ENCODE measurements at places on chromosomes 1 and 21.

GRCh38 chr1:44168520-44169098, 27.2 kb upstream of the KLF18 start:
- no peak for DNase-seq

- DNase-seq: no peak
Measured at GRCh38 chr1:34682452-34683223, 72.2 kb upstream of the GJB5 start.

DNA sequence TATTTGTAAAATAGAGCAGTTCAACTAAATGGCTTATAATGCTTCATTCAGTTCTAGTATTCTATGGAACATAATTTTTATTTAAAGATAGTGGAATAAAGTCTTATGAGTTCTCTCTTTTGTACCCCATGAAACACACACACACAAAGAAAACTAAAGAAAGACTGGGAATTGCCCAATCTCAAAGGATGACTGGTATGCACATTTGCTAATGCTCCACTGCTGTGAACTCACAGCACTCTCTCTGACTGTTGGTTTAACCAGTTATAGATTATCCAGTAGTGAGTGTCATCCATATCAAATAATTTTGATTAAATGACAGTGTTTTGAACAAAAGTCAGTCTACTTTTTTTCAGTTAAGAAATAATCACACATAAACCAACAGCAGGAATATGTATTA, 1082.4 kb upstream of the B3GALT2 start:
- no peak for DNase-seq

- no peak for DNase-seq
Measured at GRCh38 chr1:38244218-38244845, 197.7 kb upstream of the POU3F1 start.

- no peak for DNase-seq
Measured at GRCh38 chr1:200729863-200730262, 8.8 kb upstream of the CAMSAP2 start.

GRCh38 chr1:167052389-167052788, 37.8 kb downstream of the GPA33 start:
- DNase-seq: no peak

GRCh38 chr1:65449214-65449823, 28.9 kb downstream of the LEPR start:
- no peak for DNase-seq

DNA sequence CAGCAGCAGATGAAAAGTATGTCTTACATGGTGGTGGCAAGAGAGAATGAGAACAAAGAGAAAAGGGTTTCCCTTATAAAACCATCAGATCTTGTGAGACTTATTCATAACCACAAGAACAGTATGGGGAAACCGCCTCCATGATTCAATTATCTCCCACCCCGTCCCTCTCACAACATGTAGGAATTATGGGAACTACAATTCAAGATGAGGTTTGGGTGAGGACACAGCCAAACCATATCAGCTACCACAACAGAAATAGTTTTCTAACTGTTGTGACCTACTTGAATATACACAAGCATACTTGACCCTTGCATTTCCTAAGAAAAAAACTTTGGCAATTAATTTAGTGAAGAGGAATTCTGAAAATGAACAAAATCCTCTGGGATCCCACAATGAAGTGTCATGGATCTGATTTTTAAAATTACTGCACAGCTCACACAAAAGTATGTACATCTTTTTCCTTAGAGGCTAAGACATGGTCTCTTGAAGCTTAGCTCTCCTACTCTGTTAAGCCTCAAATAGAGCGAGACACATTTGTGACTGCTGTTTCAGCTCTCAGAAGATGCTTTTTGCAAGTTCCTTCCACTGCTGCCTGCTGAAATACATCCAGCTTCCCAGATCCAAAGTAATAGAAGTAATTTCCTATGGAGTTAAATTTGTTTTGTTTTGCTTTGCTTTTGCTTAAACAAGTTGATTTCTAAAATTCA, 265.8 kb downstream of the DPYD start:
- DNase-seq: no peak

- no peak for DNase-seq
Measured at GRCh38 chr1:211886551-211886950, 56.0 kb upstream of the LPGAT1 start.

GRCh38 chr1:158290321-158290844, 660 bp downstream of the CD1C start:
- no peak for DNase-seq

GRCh38 chr1:66943361-66943969, 18.7 kb downstream of the MIER1 start:
- DNase-seq: no peak

- DNase-seq: no peak
Measured at GRCh38 chr1:57164584-57164983, 198.8 kb upstream of the C8B start.

- DNase-seq: no peak
Measured at GRCh38 chr1:16628361-16629111, 15.2 kb upstream of the NBPF1 start.

DNA sequence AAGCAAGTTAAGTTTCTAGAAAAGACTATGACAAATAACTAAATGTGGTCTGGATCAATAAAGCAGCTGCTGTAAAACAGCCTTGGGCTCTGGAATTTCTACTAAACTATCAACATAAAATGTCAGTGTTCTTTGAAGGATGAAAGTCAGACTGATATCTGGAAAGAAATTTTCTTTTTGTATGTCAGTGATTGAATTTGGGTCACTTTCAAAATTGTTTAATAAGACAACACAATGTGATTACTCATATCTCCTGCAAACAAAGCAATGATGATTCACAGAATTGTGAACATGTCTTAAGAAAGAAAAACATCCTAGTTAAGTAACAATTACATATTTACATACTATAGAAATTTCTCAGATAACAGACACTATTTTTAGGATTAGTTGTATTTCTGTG, 826.4 kb downstream of the PLA2G4A start:
- no peak for DNase-seq

DNA sequence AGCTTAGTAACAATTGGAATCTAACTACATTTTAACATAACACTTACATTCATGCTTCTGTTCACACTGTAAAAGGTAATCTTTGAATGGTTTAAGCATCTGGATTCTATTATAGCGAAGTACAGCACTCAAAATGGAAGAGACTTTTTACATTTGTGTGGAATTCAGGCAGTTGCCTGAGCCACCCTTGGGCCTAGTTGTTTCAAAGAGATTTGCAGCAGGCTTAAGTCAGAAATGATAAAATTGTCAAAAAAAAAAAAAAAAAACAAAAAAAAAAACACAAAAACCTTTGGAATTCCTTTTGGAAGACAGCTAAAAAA, 199.9 kb downstream of the LYPLAL1 start:
- no peak for DNase-seq

DNA sequence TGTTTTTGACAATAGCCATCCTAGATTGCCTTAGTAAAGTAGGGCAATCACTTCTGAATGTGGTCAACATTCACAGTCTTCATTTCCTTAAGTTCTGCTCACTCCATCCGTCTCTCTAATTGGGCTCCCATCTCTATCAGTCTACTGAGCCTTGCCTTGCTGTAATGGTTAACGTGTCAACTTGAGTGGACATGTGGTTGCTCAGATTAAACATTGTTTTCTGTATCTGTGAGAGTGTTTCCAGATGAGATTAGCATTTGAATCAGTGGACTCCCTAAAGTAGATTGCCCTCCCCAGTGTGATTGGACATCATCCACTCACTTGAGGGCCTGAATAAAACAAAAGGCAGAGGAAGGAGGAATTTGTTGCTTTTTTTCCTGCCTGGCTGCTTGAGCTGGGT, 26.4 kb downstream of the C1orf216 start:
- DNase-seq: no peak

- no peak for DNase-seq
Measured at GRCh38 chr1:111275079-111275478, 15.6 kb upstream of the CHIA start.

DNA sequence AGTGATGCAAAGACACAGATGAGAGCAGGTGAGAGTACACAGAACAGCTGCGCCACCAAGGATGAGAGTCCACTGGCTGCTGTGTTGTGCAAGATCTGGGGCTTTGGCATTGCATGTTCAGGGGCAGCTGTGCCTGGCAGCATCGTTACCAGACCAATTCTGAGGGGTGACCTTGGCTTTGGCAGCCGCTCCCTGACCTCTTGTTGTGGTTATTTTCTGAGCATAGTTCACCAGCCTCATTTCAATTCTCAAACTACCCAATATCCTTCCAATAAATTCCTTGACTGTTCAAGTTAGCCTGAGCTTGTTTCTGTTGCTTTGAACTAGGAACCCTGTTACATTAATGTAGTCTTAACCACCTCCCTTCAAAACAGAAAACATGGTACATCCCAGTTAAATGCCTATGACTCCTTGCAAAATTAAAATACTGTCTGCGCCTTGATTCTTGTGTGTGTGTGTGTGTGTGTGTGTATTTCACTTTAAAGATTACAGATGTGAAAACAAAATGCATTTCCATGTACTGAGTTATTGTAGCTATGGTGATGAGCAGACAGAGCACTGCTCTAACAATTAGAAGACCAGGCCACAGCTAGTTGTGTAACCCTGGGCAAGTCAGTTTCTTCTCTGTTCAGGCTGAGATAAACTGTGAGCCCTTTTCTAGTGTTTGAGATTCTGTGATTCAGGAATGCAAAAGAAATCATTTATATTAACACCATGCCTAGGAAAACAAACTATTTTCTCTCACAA, 106.3 kb upstream of the GUCA2B start:
- peak; percentile 56 for DNase-seq

DNA sequence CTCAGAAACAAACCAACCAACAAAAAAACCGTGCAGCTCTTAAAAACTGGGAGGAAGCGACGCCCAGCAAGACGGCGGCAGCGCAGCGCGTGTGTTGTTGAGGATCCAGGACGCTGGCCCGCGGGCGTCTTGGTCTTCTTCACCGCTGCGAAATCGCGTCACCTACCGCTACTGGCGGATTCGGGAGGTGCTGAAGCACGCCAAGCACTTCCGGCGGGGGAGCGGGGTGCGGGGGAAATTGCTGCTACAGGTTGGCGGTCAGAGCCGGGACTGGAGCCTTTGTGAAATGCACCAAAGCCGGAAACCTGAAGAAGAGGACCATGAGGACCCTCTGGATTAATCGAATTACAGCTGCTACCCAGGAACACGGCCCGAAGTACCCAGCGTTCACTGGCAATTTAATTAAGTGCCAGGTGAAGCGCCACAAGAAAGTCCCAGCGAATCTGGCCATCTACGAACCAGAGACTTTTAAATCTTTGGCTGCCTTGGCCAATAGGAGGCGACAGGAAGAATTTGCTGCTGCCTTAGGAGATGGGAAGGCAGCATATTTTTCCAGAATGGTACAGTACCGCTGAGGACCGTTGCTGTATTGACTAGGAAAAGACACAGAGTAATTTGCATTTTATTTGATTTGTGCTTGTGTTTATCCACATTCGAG, 11.9 kb upstream of the RIPPLY3 start:
- DNase-seq: no peak

GRCh38 chr1:198620951-198621824, 17.7 kb upstream of the PTPRC start:
- no peak for DNase-seq

- DNase-seq: no peak
Measured at GRCh38 chr1:153608089-153608682, 4.8 kb downstream of the S100A16 start.

DNA sequence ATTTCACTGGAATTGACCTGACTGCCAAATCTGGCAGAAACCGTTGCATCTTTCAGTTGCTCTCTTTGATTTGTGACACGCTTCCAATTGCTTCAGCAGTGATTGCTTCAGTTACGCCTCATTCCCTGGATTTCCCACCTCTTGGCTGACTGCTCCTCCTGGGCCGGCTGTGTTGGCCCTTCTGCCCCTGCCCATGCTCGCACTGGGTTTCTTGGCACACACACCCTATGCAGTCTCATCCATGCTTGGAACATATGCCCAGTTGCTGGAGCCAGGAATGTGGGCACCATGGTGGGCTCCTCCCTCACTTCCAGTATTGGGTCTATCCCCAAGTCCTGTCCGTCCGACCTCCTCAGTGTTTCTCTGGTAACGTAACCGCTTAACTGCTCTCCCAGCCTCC, 2.2 kb upstream of the ZBTB21 start:
- DNase-seq: no peak

- DNase-seq: no peak
Measured at GRCh38 chr1:14254251-14254650, 344.2 kb upstream of the KAZN start.

DNA sequence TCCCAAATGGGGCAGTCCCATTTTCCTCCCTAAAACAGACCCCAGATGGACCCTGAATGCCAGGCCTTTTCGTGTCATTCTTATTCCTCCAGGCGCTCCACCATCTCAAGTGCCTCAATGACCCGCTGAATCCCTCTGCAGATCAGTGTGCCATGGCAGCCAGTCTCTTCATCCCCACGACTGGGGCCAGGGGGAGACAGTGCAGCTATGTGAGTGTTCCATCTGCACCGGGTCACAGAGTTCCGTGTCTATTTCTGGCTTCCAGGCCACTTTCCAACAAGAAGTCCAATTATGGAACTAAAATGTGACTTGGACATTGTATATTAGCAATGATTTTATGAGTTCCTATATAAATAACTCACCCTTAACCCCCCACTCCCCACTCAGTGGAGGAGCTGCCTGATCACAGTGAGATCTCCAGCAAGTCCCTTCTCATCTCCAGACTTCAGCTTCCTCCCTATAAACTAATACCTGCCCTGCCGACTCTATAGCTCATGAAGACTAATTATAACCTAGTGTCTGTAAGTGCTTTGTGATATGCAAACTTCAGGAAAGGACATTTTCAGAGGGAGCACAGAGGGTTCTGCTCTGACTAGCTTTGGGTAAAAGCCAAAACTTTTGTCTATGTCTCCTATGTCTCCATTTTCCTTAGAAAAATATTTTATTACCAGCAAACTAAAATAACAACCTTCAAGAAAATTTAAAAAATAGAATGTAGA, 56.3 kb upstream of the NFASC start:
- no peak for DNase-seq

DNA sequence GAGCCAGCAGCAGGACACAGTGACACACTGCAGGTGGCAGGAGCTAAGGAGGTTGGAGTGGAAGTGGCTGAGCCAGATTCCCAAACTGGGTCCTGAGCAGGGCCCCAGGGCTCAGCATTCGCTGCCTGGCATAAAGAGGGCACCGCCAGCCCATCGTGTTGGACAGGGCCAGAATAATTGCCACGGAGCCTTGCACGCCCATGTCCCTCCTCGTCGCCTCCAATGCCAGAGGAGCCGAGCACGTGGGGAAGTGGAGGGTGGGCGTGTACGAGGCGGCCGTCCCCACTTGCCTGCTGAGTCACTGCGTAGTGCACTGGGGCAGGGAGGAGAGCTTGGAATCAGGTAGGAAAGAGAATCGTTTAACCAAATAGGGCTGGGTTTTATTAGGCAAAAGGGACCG, 26.1 kb upstream of the LRRC47 start:
- DNase-seq: no peak

DNA sequence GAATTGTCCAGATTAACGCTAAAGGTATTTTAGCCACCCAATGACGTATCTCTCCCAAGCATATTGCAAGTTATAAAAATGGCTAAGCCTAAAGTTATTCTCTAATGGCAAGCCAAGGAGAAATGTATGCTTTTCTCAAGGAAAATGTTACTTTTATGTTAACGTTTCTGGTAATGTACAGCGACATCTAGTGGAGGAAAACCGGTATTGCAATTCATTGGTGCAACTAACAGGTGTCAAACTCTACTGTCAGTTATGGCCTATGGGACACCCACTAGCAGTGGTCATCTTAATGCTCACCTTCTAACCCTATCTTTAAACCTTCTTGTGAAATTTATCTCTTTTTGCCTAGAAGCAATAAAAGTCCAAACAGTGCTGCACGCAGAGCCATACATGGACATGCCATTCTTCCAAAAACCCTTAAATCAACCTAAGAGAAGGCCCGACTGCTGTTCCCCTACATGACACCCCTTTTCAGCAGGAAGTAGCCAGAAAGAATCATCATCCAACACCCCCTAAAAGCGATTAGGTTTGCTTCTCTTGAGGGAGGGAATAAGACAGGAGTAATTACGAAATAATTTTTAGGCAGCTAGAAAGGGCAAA, 68.7 kb upstream of the LRIF1 start:
- peak; percentile 37 for DNase-seq
